ENCODE measurements at places on chromosomes 2 and 18.
A peak's percentile ranks its signal among the peaks of the same experiment; 100 is the strongest.

GRCh38 chr18:10398571-10398970 is 55.9 kb upstream of the APCDD1 start:
- no peak for DNase-seq

DNA sequence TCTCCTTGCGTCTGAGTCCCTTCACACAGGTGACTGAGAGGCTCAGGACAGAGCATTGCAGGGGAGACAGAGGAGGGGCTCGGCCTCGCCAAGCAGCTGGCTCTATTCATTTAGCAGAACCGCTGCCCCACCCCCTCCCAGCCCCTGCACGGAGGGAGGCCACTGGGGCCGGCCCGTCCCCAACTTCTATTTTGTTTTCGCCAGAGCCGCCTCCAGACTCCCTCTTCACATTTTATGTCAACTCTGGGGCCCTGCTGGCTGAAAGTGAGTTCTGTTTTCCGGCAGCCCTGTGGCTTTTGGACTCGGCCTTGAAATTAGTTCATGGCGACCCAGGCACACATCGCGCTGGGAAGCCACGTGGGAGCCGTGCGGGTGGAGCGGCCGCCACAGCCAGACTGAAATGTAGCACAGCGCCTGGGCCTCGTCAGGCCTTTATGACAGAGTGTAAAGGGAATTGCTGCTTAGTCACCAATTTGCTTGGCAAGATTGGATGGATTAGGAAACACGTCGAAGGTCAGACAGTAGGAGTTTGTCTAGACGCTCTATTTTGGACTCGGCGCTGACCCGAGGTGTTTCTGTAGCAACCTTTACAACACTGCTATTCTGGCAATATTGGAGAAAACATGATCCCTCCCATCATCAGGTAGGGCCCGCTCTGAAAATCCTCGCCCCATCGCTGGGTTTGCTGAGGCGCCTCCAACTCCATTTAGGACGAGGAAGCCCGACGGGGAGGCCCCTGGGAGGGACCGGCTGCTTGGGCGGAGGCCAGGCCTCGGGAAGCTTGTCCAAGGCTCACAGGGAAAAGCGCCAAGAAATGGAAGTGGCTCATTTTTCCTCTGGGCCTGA is 90.7 kb upstream of the CTDP1 start:
- no peak for DNase-seq

- no peak for DNase-seq
Observed at GRCh38 chr2:23250371-23250770, 134.6 kb upstream of the KLHL29 start.

- peak; percentile 21 for DNase-seq
Observed at GRCh38 chr2:206274434-206275311, at the start of gene ZDBF2. Gene ZDBF2, plus strand, starts transcription at chr2:206274663. Its CDS starts 7,187 bp downstream, at chr2:206281850.

- no peak for DNase-seq
Observed at GRCh38 chr2:218282173-218282991, 9.9 kb downstream of the TMBIM1 start.

GRCh38 chr2:14587119-14587518 is 45.4 kb upstream of the LRATD1 start:
- DNase-seq: no peak

- DNase-seq: peak; percentile 75
Observed at GRCh38 chr2:177618255-177619253, 226.0 kb downstream of the AGPS start.

- no peak for DNase-seq
Observed at GRCh38 chr2:1238598-1239138, 174.6 kb upstream of the TPO start.

DNA sequence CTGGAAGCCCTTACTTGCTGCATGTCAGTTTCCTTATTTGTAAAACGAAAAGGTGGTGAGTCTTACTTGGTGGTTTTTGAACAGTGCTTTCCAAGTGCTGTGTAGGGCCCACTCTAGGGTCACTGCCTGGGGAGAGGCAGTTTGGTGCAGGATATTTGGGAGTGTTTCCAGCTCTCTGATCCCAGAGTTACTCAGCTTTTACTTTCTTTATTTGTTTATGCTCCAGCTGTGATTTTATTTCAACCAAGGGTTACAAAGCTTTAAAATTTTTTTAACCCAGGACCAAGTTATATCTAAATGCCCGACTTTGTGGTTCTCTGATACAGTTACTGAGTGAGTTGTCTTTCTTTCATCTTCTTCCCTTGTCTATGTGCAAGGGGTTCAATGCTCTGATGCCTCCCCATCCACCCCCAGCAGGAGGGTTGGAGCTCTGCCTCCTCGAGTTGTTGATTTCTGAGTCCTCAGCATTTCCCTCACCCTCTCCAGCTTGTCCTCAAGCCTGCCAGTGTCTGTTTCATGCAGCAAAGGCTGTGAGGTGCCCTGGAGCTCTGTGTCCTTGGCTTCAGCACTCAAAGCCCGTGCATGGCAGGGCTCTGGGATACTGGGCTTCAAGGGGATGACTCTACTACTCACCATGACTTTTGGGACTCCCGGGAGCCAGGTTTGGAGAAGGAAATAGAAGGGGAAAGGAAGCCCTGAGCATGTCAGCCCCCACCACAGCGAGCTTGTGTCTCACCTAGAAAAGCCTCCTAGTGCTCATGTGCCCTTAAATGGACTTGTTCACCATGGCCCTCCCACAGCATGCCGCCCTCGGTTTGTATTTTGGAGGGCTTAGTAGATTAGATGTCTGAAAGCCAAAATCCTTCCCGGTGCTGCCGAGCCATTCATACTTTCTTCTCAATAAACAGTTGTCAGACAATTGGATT is 236.8 kb downstream of the SETBP1 start:
- no peak for DNase-seq

DNA sequence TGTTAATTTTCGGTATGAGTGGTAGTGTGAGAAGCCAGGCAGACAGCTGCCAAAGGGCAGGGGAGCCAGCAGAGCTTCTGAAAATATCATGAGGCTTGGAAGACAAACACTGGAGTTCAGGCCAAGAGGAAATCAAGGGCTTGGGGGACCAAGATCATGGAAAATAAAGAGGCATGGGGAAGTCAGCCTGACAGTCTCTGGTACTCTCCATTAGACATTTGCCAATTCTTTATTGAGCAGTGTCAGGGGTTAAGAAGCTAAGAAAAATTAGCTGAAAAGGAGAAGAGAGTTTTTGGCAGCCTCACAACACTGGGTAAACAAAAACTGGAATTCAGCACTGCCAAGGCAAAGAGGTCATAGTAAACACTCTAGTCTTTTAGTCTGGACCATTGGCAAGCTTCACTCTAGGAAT is 612.7 kb downstream of the EPHA4 start:
- no peak for DNase-seq

GRCh38 chr18:69628774-69629359 is 228.2 kb downstream of the DOK6 start:
- DNase-seq: no peak

DNA sequence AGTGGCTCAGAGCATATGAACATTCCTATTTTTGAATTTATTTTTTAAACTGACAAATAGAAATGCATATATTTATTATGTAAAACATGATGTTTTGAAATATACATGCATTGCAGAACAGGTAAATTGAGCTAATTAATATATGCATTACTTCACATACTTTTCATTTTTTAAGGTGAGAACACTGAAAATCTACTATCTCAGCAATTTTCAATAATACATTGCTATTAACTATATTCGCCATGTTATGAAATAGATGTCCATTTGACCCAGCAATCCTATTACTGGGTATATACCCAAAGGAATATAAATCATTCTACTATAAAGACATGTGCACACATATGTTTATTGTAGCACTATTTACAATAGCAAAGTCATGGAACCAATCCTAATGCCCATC is 717.7 kb upstream of the PIK3C3 start:
- DNase-seq: no peak

GRCh38 chr18:62651276-62652056 is 63.9 kb upstream of the PHLPP1 start:
- DNase-seq: no peak

DNA sequence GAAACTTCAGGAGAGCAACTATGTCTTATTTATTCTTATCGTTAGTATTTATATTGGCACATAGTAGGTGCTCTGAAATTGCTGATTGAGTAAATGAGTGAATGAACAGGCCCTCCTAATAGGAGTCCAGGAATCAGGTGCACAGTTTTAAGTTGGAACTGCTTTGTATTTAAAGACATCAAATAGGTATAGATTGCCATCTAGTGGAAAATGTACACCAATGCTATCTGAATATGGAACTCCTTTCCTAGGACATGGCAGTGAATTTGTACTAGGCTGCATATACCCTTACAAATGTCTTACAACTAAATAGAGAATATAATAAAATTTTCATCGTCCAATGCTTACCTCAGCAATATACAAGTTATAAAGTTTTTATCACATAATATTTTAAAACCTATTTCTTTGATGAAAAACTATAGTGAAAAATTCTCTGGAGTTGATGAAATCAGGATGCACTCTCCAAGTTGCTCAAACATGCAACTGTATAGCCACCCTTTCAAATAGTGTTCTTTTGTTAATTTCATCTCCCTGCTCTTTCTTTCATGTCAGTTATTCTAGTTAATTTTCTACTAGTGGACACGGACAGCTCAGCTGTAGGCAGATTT is 318.9 kb upstream of the SYT4 start:
- no peak for DNase-seq

- DNase-seq: no peak
Observed at GRCh38 chr18:74249181-74249968, 42.4 kb downstream of the CYB5A start.

- no peak for DNase-seq
Observed at GRCh38 chr2:66463206-66463755, 28.4 kb downstream of the MEIS1 start.

DNA sequence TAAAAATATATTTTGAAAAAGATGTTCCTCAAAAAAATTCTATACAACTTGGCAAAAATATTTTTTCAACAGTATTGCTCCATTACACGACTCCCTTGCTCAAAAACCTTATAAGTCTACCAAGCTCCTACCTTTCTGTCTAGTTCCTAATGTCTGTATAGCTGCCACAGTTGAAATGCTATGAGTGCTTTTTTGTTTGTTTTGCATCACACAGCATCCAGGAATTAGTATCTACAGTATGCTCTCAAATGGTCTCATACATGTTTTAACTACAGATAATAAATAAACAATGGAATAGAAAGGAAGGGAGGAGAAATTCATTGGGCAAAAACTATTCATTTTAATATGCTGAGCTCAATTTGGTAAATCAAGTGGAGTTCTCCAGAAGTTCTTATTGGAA is 17.3 kb downstream of the ACADL start:
- DNase-seq: no peak

GRCh38 chr2:37189452-37190153 is 1.1 kb upstream of the SULT6B1 start:
- DNase-seq: no peak

- DNase-seq: no peak
Observed at GRCh38 chr18:53795610-53796009, 428.9 kb downstream of the MBD2 start.

DNA sequence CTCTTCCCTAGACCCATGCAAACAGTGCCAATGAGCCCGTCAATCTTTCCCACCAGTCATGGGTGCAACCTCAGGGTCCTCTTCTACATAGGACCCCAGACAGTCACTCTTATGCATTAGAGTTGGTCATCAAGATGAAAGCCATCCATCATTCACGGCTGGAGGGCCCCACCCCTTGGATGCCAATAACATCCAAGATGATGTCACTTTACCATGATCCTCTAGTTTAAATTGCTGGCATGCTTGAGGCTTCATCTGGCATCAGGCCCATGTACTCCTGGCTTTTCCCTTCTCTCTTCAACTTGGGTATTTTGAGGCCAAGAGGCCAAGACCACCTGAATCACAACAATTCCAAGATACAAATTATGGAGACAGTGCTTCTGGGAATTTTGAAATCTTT is 91.1 kb upstream of the MAPK4 start:
- no peak for DNase-seq

DNA sequence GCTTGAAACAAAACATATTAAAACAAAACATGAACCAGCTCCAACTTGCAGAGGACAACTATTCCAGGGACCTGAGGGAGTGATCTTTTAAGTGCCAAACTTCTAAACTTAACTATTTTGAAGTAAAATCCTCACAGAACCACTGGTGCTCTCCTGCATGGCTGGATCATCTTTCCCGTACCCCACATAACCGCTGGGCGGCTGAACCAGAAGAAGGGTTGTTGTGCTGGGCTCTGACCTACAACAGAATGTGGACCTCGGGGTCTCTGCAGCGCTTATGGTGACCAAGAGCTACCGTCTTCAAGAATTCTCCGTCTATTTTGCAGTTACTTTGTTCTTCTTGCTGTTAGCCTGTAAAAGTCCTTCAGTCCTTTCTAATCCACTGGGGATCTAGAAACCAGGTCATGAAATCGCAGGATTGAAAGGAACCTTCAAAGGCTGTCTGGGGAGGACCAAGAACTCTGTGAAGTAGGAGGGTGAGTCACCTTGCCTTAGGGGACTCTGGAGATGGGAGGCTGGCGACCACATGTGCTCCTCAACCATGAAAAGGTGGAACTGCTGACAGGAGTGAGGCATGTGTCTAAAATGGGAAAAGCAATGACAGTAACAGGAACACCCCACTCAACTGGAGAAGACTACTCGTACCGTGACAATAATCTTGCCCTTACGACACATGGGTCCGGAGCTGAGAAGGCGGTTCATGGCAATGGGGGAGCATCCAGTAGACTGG is 46.6 kb downstream of the HDLBP start:
- no peak for DNase-seq

DNA sequence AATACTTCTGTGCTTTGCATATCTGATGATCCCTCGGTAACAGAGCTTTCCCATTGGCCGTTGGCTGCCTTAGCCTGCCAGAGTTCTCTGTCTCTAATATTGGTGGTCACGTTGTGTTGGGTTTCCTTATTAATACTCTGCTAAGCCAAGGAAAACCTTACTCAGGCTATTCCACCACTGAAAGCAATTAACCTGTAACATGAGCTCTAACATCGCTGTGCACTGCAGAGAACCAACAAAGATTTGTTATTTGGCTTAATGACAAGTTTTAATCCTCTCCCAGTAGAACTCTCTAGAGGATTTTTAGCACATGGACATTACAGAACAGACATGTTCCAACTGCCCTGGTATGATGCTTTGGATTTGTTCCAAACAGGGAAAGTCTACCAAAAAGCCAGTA is 825.9 kb upstream of the POU3F3 start:
- DNase-seq: no peak

DNA sequence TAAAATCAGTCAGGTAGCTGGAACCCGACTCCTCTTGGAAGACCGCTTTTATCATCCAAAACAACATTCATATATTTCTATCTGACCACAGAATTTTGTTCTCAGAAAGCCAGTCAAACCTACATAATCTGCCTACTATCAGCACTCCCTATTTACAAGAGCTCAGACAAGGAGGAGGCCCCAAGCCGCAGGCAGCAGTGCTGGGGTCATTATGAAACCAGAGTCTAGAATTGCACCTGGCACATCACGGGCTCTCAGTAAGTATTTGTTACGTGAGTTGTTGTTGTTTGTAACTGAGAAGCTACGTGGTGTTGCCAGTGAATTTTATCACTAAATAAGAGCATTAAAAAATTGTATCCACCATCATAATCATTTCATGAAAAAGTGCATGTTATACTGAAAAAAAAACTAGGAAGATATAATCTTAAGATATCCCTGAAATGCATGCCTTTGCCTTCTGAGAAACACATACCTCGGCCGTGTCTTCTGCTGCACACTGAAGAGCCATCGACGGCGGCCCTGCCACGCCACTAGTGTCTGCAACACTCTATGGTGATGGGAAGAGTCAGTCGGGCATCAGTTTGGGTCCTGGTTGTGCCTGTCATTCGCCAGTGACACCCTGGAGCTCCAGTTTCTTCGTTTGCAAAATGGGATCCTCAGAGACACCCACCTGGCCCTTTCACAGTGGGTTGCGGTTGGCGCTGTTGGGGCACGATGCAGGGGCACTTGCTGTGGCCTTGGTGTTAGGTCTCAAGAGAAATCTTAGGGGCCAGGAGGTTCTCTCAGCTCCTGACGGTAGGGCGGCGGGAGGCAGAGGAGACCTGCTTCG is 505.9 kb downstream of the EIPR1 start:
- DNase-seq: no peak
